ENCODE measurements at places on chromosomes 6 and 20.

GRCh38 chr6:168964138-168964835 lies 289.4 kb downstream of the THBS2 start:
- no peak for DNase-seq

DNA sequence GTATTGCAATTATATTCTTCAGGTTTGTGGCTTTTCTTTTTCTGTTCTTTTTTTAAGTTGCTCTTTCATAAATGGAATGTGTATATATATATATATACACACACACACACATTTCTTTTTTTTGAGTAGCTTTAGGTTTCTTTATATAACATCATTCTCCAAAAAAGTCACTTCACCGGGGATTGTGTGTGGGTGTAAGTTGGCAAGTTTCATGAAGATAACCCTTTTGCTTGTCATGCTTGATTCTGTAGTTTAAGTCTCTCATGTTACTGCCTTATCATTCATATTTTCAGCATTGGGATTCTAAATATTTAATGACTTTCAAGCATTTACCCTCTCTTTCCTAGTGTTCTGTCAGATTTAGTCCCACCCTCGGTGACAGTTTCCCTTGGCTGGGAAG lies 181.0 kb downstream of the FARS2 start:
- no peak for DNase-seq

- DNase-seq = peak; percentile 41
These were observed 929 bp downstream of the CDH22 start for GRCh38 chr20:46307139-46307998.

GRCh38 chr6:30767944-30768301 lies 23.6 kb upstream of the IER3 start:
- DNase-seq = no peak

DNA sequence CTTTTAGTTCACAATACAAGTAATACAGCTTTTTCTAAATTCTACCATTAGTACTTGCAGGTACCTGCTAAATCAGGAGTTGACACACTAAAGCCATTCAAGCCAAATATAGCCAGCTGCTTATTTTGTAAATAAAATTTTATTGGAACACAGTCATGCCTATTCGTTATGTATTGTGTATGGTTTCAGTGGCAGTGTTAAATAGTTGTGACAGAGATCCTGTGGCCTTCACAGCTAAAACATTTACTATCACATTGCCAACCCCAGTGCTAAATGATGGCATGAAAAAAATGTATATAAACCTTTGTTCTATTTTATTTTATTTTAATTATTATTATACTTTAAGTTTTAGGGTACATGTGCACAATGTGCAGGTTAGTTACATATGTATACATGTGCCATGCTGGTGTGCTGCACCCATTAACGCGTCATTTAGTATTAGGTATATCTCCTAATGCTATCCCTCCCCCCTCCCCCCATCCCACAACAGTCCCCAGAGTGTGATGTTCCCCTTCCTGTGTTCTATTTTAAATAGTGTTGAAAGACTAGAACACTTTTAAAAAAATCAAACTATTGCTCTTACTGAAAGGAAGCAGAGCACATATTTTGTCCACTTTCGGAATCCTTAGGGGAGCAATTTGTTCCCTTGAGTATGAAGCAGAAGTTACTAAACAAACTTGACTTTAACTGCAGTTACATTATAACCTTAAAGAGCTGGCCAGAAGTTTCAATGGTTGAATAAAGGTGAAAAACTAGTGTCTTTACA lies 115.7 kb downstream of the PRIM2 start:
- no peak for DNase-seq

DNA sequence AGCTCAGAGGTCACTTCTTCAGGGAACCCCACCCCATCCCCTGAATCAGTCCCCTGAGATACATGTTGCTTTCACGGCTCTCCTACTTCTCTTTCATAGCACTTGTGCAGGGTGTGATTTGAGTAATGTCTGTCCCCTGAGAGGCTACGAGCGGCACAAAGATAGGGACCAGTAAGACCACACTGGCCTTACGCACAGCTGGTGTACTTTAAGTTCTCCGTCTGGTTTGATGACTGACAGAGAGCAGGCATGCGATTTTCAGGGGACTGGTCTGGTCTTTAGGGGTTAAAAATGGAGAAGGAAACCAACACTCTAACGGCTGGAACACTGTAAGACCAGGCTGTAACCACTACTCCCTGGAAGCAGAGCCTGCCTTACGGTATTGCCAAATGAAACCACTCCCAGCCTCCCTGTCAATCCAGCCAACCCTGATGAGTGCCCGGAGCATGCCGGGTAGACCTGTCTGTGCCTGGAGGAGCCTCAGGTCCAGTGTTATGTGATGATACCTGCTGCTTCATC lies 47.1 kb downstream of the ELMO2 start:
- DNase-seq = no peak

GRCh38 chr20:10686356-10687133 lies 12.7 kb upstream of the JAG1 start:
- DNase-seq = no peak

- DNase-seq = no peak
These were observed 115.8 kb downstream of the FOXO3 start for GRCh38 chr6:108676555-108676954.

DNA sequence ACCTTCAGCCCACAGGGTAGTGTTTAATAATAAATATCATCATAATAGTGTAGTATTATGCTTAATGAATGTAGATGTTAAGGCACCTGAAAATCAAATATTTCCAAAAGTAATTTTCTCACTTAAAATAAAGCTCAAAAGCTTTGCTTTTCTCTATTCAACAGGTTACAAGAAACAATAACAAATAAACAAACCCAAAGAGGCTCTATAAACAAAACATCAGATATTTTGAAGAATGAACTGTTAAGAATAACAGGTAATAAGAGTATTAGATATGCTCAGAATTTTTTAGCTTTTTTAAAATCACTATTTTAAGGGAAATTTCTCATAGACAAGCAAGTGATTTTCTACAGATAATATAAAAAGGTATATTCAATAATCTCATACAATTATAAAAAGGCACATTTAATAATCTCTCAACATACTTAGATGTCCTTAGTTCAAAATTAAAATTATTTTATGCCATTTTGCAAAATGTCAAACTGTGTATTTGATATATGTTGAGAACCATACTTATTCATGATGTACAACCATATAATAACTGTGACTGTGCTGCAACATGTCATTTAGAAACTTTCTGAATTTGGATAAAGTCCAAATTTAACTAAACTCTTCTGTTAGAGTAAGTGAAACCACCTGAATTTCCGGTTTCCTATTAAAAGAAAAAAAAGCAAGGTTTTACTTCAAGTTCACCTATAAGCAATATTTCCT lies 35.8 kb downstream of the PHIP start:
- DNase-seq = no peak

- DNase-seq = no peak
These were observed 94.4 kb downstream of the NCR2 start for GRCh38 chr6:41429506-41430504.

Data from CD14-positive monocyte (primary cell).